ENCODE measurements at places on chromosomes 3 and 15.

DNA sequence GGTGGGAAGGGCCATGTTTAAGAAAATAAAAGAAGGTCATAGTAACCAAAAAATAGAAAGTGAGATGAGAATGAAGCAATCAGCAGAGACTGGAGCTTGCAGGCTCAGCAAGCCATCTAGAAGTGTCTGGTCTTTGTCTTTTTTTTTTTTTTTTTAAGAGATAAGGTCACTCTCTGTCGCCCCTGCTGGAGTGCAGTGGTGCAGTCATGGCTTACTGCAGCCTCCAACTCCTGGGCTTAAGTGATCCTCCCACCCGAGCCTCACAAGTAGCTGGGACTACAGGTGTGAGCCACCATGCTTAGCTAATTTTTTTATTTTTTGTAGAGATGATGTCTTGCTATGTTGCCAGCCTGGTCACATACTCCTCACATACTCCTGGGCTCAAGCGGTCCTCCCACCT lies 36.2 kb downstream of the GXYLT2 start:
- DNase-seq: no peak

GRCh38 chr15:79595995-79596622 lies 164.0 kb downstream of the MINAR1 start:
- DNase-seq: peak; percentile 95

DNA sequence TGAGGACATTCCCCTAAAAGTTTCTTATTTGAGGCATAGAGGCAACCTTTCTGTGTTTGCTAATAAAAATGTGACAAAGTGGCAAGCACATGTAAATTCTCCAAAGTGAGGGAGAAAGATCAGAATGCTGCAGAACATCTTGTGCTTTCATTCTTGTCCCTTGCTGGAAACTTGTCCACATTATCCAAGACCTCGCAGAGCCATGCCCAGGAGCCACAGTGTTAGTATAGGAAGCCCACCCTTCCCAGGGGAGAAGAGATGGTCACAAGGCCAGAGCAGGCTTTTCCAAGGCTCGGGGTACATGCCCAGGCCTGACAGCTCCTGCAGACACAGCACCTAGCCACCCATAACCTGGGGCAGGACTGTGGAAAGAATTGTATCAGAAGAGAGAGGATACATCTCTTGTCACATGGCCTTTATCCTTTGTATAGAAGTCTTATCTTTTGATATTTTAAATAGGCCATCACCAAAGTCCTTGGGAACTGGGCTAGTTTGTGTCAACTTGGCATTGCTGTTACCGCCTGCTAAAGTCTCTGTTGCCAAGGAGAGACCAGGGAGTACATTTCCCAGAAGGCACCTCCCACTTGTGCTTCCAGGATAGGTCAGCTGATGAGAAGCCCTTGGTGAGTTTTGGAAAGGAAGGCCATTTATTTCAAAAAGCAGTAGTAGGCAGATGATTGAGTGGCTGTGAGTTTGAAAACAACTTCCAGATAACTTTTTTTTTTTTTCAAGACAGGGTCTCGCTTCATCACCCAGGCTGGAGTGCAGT lies 10.5 kb downstream of the DLEC1 start:
- DNase-seq: no peak

DNA sequence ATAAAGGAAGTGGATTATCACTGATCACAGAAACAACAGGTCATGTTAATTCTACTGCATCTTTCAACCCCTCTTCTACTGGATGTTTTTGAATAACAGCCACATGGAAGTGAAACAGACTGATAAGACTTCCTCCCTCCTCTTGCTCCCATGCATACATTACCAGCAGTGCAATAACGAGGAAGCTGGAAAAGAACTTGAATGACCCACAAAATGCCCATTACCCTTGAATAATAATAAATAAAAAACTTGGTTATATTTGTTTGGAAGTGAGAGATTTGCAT lies 51.6 kb downstream of the RARB start:
- DNase-seq: no peak

- DNase-seq: peak; percentile 55
Measured at GRCh38 chr3:196073255-196073753, 8.6 kb downstream of the TFRC start.

DNA sequence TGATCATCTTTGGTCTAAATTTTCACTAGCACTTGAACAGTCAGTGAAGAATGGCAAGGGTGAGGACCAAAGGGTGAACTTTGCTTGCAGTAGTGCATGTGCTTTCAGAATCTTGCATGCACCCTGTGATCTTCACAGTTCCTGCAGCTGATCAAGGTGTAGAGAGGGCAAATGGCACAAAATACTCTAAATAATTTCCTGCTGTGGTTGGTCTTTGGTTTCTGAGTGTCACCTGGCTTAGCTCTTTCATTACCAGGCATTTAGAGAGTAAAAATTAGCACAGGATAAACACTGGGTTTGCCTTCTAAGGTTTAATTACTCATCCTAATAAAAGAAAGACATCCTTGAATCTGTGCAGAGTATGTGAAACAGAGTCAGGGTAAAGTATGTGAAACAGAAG lies 11.4 kb downstream of the TIPARP start:
- DNase-seq: no peak

DNA sequence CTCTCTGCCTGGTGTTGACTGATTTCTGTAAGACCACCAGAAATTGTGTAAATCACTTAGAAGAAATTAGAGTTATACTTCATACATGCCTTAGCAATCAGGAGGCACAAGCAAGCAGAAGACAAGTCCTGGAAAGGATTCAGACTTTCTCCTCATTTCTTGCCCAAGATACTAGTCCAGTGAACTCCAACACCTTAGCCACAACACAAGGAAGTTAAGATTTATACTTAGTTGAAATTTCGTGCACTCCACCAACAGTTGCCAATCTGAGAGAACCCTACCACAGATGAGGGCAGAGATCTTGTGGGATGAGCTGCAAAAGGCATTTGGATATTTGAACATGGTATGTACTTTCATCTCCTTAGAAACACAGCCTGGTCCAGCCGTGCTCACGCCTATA lies 2.3 kb downstream of the P3H2 start:
- DNase-seq: no peak

DNA sequence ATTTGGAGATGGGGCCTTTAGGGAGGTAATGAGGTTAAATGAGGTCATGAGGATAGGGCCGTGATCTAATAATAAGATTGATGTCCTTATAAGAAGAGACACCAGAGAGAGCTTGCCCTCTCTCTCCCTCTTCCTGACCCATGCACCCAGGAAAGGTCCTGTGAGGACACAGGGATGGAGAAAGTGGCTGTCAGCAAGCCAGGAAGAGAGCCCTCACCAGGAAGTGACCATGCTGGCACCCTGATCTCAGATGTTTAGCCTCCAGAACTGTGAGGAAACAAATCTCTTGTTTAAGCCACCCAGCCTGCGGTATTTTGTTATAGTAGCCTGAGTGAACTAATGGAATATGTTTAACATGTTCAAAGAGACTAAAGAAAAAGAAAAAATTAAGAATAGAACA lies 15.3 kb upstream of the GNB5 start:
- no peak for DNase-seq

DNA sequence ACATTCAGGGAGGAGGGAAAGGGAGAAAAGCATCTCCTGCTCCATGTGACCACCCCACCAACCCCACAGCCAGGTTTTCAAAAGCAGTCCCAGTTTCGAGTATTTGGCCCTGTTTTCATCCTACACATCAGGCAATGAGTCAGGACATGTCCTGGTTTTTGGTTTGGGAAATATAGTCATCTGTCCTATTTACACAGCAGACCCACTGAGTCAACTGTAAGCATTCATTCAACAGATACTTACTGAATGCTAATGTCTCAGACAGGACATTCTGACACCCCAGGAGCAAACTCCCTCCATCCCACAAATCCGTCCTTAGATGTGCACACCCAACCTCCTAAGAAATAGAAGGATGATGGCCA lies 32.9 kb downstream of the IGDCC3 start:
- DNase-seq: no peak

GRCh38 chr3:159828542-159828943 lies 160.1 kb upstream of the IL12A start:
- DNase-seq: peak; percentile 45

DNA sequence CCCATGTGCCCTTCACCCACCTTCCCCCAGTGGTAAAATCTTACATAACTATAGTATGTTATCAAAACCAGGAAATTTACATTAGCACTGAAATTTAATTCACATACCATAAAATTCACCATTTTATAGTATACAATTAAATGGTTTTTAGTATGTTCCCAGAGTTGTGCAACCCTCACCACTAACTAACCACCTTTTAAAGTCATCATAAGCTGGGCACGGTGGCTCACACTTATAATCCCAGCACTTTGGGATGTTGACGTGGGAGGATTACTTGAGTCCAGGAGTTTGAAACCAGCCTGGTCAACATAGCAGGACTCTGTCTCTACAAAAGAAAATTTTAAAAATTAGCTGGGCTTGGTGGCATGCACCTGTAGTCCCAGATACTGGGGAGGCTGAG lies 13.7 kb downstream of the FRMD5 start:
- DNase-seq: no peak

GRCh38 chr3:37148208-37148607 lies 26.2 kb downstream of the LRRFIP2 start:
- no peak for DNase-seq

DNA sequence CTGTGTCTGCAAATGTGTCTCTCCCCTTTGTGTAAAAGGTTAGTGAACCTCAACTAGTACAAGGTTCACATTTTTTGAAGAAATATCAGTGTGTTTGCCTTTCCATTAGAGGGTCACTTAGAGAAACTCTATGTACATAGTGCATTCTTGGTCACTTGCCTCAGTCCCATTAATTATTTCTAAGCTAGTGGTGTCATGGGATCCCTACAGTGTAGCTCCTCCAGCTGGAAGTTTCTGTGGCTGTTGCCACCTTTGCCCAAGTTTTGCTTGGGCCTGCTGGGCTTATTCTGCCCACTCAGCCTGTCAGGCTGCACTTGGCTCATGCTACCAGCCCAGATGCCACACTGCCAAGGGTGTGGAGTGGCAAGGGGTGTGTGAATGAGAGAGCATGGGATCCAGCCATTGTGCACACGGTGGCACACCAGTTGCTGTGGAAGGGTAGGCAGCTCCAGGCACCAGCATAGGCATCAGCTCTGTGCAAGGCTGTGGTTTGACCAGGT lies 161.7 kb downstream of the ARPP21 start:
- DNase-seq: no peak

GRCh38 chr15:99477791-99478471 lies 87.9 kb upstream of the MEF2A start:
- DNase-seq: no peak

- no peak for DNase-seq
Measured at GRCh38 chr3:160157321-160157720, 67.9 kb upstream of the C3orf80 start.
